ENCODE measurements at places on chromosomes 4 and X.

DNA sequence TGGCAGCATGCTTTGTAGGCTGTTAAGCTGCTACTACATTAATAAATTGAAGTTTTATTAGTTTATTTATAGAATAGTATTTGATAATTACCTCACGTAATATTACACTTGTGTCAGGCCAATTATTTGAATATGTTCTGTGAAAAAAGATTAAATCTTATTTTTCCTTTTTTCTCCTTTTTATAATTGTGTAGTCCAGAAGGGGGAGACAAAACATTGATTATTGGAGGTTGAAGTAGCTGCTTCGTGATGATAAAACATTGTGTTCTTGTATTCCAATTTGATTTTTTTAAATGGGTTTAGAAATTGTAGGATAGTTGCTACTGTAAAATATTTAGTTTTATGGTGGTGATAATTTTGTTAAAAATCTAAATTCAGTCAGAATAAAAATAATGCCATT lies 85.7 kb downstream of the DIAPH2 start:
- no peak for DNase-seq

DNA sequence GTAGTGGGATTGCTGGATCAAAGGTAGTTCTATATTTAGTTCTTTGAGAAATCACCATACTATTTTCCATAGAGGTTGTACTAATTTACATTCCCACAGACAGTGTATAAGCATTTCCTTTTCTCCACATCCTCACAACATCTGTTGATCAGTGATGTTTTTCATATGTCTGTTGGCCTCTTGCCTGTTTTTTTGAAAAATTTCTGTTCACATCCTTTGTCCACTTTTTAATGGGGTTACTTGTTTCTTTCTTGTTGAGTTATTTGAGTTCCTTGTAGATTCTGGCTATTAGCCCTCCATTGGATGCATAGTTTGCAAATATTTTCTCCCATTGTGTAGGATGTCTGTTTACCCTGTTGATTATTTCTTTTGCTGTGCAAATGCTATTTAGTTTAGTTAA lies 72.6 kb downstream of the STOX2 start:
- no peak for DNase-seq

DNA sequence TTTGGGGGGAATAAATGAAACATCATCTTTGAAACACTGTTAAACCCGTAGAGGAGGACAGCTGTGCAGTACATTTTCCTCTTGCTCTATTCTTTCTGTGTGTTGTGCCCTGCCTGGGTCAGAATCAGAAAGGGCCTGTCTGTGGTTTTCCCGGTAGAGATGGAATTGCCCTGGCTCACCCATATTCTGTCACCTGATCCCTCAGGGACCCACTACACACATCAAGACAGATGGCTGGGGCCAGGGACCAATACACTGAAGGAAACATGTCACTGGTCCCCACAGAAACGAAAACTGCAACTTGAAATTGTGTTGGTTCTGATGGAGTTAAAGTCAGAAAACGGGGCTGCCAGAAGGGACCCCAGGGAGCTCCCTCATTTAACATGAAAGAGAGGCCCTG lies 114.9 kb downstream of the ZNF827 start:
- DNase-seq = no peak

GRCh38 chr4:155241664-155242063 lies 33.2 kb downstream of the NPY2R start:
- no peak for DNase-seq

DNA sequence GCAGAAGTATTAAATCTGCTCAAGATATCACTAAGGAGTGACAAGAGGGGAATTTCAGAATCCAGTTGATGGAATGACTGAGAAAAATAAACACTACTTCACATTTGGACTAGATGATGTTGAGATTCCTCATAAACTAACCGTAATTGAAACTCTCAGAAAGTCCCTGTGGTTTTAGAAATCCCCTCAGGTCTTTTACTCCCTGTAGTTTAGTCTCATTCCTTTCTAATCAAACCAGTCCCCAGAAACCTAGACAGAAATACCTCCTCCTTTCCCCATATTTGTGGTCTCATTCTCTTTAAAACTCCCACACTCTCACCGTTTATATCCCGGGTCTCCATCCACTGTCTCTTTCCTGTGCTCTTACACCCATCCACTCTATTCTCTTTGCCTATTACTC lies 15.0 kb upstream of the TLR1 start:
- no peak for DNase-seq

DNA sequence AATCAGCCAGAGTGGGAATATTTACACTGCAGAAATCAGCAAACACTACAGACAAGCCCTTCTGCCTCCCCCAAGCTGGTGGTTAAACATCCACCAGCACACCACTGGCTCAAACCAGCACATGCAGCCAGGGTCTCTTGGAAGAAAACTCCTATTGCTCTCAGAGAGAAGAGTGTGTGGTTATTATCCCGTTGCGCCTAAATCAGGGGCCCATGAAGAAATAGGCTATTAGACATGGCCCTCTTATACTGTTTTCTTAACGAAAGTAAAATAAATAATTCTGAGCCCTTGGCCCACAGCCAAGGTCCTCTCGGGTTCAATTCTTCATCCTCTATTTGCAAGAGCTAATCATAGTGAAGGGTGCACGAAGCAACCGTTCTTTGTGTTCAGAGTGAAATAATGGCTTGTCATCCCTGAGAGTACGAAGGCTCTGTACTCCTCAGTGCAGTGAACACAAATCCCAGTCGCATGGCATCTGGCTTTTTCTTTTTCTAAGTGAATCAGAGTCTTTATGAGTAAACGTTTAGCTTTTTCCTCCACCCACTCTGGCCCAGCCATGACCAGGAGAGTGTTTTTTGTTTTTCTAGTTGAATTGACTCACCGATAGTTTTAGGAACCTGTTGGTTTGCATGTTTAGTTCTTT lies 33.4 kb upstream of the RBM47 start:
- DNase-seq = no peak

DNA sequence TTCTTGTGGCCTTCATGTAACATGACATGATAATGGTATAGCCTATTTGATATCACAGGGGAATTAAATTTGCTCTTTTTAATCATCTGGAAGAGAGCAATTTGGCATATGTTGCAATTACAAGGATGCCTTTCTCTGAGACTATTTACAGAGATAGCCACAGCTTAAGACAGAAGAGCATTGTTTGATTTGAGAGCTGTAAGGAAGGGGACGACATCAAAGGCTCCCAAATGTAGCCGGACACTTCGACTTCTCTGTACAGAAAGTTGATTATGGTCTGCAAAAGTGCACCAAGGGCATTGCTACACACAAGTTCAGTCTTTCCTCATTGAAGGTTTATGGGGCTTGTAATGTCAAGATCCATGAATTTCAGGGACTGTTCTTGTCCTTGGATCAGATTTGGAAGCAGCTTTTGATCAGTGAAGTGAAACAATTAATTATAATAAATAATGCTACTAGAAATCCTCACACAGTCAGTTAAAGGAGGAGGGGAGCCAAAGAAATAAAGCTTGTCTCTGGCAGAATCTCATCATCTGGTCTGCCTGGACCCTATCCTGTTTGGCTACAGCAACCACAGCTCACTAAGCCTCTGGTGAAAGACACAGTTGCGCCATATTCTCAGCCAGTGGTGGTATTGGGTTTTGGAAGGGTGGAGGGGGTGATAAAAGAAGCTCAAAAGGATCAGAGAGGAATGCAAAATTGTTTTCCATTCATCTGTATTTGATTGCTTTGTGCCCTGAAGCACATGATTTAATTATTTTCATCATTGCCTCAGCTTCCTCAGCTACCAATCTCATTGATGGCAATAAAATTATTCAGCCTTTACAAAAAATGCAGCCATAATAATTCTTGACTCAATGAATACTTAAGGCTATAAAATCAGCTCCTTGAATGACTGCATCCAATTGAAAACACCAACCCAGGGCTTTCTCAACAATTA lies 654.3 kb upstream of the LCORL start:
- DNase-seq = no peak

DNA sequence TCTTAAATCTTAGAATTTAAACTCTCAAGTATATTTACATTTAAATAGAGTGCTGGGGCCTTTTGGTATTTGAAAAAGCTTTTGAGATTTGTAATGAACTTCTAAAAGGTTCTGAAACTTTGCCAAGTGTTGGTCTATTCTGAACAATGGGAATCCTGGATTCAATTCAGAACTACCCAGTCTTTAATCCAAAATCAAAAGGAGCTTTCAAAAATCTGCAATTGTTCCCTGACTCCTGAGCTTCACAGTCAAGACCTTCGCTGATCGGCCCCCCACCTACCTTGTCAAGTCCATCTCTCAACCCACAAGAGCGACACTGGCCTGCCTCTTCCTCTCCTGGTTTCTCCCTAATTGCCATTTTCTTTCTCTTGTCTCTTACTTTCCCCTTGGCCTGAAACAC lies 666.1 kb upstream of the BOD1L1 start:
- DNase-seq = no peak

GRCh38 chr4:95499291-95499696 lies 49.5 kb downstream of the UNC5C start:
- no peak for DNase-seq

DNA sequence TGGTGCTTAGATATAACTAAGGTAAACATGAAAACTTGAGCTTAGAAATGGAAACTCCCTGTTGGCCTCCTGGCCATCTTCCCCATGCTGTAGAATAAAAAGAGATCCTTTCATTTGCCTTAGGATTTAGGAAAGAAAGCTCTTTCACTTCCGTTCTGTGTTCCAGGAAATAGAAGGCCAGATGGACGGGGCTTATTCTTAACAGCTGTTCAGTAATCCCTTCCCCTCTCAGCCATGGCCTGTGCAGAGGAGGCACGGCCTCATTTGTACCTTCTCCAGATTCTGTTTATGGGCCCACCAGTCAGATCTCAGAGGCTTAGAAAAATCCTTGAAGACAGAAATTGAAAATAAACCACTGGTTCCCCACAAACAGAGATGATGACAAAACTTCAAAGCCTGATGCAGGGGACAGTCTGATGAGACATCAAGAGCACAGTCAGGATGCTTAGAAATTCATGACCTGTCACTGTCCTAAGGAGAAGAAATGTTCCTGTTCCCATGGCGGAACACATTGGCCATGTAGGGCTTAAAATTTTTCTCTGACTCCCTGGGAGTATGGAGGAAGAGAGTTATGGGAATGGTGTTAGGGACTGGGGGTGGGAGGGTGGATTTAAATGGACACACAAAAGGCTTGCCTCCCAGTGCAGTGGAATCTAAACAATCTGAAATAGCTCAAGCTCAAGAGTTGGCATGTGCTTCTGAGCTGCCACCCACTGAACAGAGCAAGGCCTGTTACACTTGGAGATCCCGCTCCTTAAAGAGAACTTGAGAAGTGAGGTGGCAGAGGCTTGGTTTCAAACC lies 188.8 kb downstream of the SOWAHB start:
- DNase-seq = no peak

GRCh38 chr4:98467627-98468072 lies 190.8 kb downstream of the TSPAN5 start:
- DNase-seq = peak; percentile 88

DNA sequence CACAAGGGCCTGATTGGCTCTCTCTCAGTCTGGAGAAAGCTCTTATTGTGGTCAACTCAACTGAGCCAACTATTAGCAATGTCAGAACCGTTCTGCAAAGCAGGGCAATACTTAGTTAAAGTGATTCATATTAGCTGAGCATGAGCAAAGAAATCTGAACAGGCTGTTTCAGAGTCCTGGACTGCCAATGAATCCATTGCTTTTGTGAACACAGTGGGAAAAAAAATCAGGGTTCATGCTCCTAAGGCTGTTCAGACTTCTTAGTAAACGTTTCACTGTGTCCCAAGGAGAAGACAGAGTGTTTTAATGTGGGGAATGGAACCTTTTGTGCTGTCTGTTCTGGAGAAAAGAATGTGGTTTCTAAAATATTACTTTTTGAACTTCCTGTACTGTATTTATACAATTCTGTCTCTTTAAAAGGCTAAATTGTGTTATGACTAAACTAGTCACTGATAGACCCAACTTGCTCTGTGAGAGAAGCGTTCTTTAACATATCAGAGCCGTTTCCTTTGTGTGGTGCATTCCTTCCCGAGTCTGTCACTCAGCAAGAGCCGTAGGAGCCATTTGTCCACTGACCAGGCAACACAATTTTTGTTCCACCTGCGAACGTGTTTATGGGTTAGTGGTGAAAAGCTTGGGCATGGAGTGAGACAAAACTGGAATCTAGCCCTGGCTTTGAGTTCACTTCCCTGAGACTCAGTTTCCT lies 366.1 kb downstream of the FBXO8 start:
- no peak for DNase-seq

DNA sequence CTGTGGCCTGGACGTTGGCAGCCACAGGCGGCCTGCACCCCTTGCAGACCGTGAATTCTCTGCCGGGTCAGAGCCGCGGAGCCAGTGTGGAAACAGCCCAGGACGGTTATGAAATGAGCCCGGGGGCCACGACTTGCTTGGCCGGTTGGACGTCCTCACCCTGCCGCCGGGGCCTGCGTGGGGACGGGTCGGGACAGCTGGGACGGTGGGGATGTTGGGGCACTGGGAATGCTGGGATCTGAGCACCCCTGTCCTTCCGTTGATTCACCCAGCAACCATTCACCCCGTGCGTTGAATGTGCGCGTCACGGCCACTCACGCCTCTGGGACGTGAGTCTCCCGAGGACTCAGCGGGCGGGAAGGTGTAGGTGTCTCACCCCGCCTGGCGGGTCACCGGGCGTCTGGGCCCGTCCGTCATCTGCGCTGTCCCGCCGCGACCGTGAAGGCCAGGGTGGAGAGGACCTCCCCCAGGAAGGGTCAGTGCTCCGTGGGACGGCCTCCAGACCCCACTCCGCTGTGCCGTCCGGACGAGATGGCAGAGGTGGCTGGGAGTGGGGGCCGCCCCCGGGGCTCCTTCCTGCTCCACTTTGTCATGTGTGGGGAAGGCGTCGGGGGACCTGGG lies 4.5 kb upstream of the PLCXD1 start:
- no peak for DNase-seq

GRCh38 chr4:74475091-74475800 lies 30.3 kb downstream of the AREG start:
- DNase-seq = no peak

- no peak for DNase-seq
These were observed 91.4 kb downstream of the ANXA3 start for GRCh38 chr4:78642934-78643333.

DNA sequence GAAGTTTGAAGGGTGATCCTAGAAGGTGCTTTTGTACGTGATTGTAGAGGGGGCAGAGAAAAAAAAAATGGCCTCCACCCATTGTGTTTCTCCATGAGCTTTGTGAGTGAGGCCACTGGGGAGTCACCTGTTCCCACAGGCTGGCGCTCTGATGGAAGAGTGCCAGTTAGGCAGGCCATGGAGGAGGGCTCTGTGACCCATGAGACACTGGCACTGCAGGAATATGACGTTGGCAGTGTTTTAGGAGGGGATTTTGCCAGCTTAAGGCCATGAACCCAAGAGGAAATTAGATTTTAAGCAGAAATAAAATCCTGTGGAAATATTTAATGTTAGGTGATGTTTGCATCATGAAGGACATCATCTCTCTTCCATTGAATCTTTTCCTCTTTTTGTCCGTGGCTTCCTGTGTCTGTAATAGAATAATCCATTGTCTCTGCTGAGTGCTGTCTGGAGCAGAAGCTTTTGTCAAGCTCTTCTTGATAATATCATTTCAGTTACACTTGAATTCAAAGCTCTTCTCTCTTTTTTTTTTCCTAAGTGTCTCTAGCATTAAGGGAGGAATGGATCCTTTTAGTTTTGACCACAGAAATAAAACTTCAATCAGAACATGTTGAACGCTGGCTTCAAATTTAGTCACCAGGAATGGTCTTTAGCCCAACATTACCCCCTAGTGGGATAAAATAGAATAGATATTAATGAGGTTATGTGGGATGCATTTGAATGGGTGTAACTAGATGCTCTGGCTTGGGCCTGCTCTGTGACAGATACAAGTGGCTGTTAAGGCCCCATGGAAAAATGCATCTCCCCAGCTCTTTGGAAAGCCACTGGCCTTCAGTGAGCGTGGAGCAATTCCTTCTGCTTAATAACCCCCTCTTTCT lies 41.0 kb upstream of the UCP1 start:
- DNase-seq = no peak

GRCh38 chr4:147717878-147718277 lies 14.0 kb upstream of the ARHGAP10 start:
- no peak for DNase-seq

Measured in head of caudate nucleus (tissue), 42 donors.